ENCODE measurements at places on chromosomes 4 and X.

GRCh38 chr4:17309567-17310268, 202.2 kb downstream of the QDPR start:
- no peak for DNase-seq

GRCh38 chr4:33831442-33832066, 2412.8 kb downstream of the ARAP2 start:
- DNase-seq, result no peak

DNA sequence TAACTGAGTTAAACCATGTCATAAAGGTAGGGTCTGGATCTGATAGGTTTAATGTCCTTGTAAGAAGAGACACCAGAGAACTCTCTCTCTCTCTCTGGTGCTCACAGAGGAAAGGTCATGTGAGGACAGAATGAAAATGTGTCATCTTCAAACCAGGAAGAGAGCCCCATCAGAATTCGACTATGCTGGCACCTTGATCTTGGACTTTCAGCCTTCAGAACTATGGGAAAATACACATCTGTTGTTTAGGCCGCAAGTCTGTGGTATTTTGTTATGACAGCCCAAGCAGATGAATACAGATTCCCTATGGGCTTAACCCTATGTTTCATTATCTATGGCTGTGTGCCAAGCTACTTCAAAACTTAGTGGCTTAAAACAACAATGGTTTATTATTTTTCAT, 105.5 kb upstream of the DDIT4L start:
- DNase-seq, result no peak

- no peak for DNase-seq
Observed at GRCh38 chrX:140467211-140467610, 37.7 kb downstream of the SOX3 start.

GRCh38 chr4:170741856-170742255, 652.1 kb upstream of the AADAT start:
- no peak for DNase-seq

DNA sequence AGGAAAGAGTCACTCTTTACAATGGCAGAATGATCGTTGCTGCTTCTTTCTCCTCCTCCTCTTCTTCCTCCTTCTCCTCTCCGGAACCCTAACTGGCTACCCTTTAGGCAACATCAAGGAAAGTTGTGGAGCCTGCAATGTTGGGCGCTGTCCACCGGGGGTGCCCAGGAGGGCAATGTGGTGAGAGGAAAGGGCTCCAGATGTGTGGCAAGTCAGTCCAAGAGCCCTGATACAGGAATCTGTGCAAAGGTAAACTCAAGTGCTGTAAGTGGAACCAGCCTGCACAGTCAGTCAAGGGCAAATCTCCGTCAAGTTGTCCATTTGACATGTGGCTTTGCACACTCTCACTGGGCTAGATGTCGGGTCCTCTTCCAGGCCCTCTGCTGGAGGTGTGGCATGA, 2.8 kb downstream of the RTL5 start:
- no peak for DNase-seq

DNA sequence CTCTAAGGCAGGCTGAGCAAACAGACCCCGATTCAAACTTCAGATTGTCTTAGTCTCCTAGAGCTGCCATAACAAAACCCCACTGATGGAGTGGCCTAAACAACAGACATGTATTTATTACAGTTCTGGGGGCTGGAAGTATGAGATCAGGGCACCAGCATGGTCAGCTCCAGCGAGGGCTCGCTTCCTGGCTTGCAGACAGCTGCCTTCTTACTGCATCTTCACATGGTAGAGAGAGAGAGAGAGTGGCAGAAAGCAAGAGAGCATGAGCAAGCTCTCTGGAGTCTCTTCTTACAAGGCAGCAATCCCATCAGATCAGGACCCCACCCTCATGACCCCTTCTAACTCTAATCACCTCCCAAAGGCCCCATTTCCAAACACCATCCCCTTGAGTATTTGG, 22.3 kb upstream of the SORCS2 start:
- DNase-seq, result no peak

DNA sequence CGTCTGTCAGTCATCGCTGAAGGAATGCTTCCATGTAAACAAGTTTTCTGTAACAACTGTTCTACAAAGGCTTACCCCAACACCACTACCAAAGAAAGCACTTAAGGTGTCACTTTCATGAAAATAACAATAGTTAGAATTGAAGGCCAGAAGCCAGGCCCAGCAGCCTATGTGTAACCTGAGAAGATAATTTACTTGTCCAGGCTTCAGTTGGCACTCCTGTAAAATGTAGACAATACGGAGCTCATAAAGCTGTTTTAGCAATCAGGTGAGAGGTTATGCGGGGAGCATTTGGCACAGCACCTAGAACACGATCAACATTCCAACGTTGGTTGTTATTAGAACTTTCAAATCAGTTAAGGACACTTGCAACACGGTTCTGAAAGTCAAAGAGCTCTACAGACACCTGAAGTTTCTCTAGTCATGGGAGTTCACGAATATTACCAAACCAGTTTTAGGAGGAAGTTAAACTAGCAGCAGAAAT, 15.7 kb downstream of the ADGRA3 start:
- DNase-seq, result no peak

All from hematopoietic multipotent progenitor cell treated with erythropoietin and hydrocortisone succinate and interleukin-3 and kit ligand, for 17 days (in vitro differentiated cells).